ENCODE measurements at places on chromosomes 4 and X.
A peak's percentile ranks its signal among the peaks of the same experiment; 100 is the strongest.

DNA sequence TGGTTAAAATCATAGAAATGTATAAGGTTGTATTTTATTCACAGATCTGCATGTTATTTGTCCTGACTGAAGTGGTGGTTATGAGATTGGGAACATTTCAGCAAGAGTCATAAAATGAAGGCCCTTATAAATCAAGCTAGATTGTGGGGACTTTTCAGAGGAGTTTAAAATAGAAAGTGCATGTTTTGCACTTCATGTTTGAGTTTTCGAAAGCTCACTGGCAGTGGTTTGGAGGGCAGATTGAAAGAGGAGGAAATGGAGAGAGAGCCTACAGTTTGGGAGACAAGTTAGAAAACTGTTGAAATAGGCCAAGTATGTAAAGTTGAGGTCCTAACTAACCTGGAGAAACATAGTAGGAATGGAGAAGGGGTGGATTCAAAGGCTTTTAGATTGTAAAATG is 124.9 kb downstream of the KDM6A start:
- DNase-seq: no peak

DNA sequence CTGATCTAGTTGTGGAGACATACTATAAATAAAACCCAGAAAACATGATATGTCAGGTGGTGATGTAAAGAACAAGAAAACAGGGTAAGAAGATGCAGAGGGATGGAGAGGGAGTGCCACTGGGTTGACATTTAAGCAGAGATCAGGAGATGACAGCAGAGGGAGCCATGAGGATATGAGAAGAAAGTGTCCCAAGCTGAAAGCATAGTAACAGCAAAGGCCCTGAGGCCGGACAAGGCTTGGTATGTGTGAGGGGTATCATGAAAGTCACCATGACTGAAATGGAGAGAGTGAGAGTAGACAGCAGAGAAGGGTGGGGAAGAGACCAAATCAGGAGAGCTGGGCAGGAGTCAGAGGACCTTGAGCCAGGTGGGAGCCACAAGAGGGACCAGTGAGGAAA is 3.4 kb downstream of the GPKOW start:
- no peak for DNase-seq

DNA sequence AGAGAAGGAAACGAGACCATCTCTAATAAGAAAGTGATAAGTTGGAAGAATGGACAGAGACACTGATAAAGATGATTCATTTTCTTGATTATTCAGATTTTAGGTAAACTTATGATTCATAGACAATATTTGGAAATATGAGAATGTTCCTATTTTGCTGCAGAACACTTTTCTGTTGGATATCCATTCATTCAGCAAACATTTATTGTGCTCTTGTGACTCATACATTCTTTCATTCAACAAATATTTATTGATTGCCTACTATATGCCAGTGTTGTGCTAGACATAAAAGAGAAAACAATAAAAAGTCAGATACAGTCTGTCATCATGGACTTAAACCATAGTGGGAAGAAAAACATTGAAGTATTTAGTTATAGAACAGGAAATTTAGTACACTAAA is 1232.0 kb downstream of the STIM2 start:
- no peak for DNase-seq

DNA sequence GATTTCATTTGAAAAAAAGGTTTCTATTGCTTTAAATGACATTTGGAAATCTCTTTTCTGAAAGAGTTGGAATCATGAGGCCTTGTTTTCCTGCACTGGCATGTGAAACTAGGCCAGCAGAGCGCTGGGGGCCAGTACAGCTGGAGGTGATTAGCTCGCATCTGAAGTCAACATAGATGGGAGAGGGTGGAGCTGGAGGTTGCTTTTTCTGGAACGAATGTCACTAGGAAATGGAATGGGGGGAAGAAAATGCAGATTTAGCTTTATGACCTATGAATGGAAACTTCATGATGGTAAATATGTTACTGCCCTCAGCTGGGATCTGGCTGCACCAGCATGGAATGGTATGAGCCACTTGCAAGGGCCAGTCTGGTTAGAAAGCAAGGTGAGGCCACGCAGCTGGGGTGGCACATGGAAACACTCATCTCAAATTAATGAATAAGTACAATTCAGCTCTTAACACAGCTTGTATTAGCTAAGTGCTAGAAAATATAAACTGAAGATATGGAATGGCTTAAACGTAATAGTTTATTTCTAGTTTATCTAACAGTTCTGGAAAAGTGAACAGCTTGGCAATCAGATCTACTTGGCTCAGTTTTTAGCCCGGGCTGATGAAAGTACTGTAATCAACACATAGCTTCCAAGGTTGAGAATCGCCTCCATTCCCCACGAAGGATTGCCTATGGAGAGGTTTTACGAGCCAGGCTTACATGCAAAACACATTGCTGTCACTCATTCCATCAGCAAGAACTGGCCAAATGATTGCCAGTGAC is 32.5 kb downstream of the SLC10A6 start:
- no peak for DNase-seq

- peak; percentile 72 for DNase-seq
These were observed 99.3 kb upstream of the GRPR start for GRCh38 chrX:16023790-16024734.

GRCh38 chr4:2416564-2417225 is 1.8 kb downstream of the ZFYVE28 start:
- peak; percentile 31 for DNase-seq

GRCh38 chr4:150381609-150382008 is 200.3 kb upstream of the MAB21L2 start:
- DNase-seq: no peak

DNA sequence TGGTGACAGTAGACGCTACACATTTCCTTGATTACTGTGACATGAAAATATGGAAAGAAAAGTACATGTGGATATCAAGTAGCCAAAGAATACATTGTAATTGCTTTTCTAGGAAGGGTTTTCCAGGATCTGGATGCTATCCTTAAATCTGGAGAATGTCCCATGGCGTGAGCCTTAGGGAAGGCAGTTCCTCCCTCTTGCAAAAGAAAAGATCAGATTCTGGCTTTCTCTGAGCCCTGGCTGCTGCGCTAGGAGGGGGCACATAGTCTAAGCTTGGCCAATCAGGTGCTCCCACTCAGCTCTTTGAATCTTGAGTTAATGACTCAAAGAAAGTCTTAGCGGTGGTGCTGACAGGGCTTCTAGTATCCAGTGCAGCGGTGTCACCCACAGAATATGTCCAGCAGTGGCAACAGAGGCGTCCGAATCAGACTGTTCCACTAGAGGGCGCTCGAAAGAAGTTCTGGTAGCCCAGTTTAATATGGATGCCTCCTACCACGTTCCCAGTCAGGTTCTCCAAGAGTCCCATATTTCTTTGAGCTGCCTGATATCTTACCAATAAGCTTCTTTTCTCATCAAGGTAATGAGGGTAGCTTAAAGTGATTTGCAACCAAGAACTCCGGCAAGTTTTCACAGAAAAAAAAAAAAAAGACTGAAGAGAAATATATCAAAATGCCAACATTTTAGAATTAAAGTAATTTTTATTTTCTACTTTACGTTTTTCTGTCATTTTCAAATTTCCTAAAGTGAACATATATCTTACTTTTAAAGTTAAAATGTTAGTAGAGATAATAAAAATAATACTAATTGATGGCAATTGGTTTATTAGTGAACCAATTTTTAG is 213.4 kb upstream of the S100G start:
- no peak for DNase-seq

DNA sequence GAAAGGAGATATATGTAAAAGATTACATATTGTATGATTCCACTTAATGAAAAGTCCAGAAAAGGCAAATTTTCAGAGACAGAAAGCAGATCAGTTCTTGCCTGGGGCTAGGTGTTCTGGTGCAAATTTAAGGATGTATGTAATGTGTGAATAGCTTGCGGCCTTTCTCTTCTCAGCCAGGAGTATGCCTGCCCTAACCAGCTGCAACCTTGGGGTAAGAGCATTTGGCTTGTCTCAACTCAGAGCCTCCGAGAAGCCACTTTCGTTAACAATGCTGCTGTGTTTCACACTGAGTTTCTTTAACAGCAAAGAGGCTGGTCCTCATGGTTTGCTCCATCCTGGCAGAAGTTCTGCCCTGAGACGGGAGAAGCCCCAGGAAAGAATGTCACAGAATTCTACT is 102.7 kb downstream of the SPCS3 start:
- DNase-seq: no peak
